ENCODE measurements at places on chromosomes 7 and 10. TPM values are rescaled to one million over a fixed set of nuclear protein-coding genes. Genes with fewer than 3 reads are reported as not detected.

- no peak for DNase-seq
These were observed 91.7 kb downstream of the PTPRE start for GRCh38 chr10:127998501-127999144.

Gene ELN
- 67.8 TPM for total RNA-seq

Gene TAS2R5
- total RNA-seq, result 0.22 TPM

- DNase-seq, result no peak
These were observed 201.4 kb upstream of the AGK start for GRCh38 chr7:141349804-141350203.

Gene MYL10
- total RNA-seq, result not detected

Gene OR6B1
- not detected for total RNA-seq

Gene SPDYE6
- not detected for total RNA-seq

Gene UCMA
- total RNA-seq, result not detected

GRCh38 chr7:152596824-152597223 lies 79.1 kb downstream of the XRCC2 start:
- DNase-seq, result no peak

Gene RASA4B
- total RNA-seq, result 8.4 TPM

Gene DOCK4
- total RNA-seq, result 11.6 TPM

GRCh38 chr10:93438613-93439253 lies 43.4 kb downstream of the MYOF start:
- no peak for DNase-seq

Gene AIMP2
- 15.7 TPM for total RNA-seq

- DNase-seq, result no peak
These were observed 161.0 kb downstream of the TEX36 start for GRCh38 chr10:125521721-125522680.

Gene VPS37D
- total RNA-seq, result 2.9 TPM

DNA sequence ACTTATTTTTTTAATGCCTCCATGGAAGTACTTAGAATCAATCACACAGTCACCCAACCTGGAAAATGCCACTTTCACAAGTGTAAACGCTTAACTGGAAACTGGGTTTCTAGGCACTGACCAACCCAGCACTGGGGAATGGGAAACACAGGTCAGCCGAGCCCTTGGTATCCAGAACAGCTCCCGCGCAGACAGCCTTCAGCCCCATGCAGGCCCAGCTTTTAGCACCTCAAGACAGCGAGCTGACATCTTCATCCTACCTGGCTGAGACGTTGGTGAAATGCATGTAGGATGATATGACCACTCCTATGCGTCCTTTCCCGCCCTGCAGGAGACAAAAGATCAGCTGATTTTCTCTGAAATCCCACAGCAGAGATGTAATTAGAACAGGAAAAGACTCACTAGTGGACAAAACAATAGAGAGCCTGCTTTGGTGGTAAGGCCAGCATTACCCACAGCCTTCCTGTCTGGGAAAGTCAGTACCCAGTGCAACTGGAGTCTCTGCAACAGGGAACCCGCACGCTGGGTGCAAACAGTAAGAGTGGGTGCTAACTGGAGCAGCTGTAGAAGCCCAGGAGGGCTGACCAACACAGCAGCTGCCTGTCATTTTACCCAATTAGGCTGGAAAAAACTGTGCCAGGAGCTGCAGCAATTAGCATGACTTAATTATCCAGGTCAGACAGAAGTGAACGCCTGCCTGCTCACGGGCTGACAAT lies 153.7 kb downstream of the TNS3 start:
- no peak for DNase-seq

Gene CHST12
- 9.6 TPM for total RNA-seq

Measured in pancreas (tissue), 10 donors.